ENCODE measurements at places on chromosomes 4 and X.

- DNase-seq: no peak
These were observed 393.8 kb downstream of the INPP4B start for GRCh38 chr4:142452161-142452855.

GRCh38 chr4:167883266-167883665 lies 209.1 kb upstream of the ANXA10 start:
- DNase-seq: no peak

GRCh38 chr4:143359644-143360193 lies 23.0 kb downstream of the GAB1 start:
- no peak for DNase-seq

DNA sequence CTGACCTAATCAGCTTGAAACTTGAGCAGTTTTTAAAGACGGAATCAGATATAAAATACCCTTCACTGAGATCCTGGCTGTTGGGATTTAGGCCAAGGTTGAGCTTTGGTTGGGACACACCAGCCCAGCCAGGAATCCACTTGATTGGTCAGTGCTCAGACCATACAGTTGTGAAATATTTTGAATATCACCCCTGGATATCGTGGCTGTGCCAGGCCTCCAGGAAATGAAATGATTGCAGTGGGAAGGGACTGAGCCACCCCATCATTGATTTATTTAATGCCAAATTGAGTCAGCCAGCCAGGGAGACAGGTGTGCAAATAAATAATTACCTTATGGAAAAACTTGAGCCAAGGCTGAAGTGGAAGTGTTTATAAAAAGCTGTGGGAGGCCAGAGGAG lies 128.4 kb upstream of the SCML1 start:
- no peak for DNase-seq

DNA sequence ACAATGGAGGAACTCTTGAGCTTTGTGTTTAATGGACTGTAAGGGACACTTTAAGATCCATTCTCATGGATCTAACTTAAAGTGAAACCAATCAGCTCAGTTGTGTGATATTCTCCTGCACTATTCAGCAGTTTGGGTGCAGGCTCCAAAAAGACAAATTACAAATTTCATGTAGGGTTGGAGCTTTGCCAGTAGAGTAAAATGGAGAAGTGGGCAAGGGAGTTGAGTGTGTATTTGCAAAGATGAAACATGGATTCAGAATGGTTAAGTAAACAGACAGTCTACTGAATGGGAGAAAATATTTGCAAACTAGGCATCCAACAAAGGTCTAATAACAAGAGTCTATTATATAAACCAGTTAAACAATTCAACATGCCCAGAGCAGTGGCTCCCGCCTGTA lies 21.2 kb upstream of the MID2 start:
- DNase-seq: no peak

DNA sequence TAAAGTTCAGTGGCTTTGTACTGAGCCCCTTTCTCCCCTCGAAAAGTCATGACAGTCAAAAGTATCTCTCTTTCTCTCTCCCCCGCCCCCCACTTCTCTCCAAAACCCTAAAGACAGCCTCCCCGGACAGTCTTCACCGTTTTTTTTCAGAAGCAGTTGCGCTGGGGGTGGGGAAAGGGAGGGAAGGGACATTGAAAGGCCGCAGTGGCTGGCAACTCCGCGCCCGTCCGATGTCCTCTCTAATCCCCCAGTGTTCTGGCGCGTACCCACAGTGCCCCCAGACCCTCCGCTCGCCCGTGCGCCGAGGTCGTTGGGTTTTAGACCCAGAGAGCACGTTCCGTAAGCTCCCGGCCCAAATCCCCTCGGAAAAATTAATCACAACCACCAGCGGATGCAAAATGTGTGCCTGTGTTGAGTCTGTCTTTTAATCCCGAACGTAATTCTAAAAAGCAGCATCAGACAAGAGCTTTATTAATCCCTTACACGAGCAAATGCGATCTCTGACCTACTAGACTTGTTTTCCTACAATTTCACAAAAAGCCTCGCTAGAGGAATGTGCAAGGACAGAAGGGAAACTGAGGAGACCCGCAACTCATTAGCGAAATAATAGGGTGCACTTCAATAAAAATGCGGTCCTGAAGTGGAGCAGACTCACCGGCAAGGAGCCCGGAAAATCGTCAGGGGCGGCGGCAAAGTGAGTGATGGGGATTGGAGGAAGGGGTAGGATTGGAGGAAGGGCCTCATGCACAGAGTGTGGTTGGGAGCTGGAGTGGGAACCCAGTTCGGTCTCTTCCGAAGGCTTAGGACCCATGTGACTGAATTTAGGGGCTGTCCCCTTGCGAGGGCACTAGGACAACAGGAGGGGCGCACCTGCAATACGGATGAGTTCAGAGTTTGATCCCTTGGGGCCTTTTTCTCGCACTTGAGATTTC lies 12.2 kb upstream of the PRDM8 start:
- DNase-seq: no peak

GRCh38 chr4:1053080-1053661 lies 41.7 kb downstream of the FGFRL1 start:
- no peak for DNase-seq

- no peak for DNase-seq
These were observed 175.8 kb downstream of the RASL11B start for GRCh38 chr4:53037892-53038291.

DNA sequence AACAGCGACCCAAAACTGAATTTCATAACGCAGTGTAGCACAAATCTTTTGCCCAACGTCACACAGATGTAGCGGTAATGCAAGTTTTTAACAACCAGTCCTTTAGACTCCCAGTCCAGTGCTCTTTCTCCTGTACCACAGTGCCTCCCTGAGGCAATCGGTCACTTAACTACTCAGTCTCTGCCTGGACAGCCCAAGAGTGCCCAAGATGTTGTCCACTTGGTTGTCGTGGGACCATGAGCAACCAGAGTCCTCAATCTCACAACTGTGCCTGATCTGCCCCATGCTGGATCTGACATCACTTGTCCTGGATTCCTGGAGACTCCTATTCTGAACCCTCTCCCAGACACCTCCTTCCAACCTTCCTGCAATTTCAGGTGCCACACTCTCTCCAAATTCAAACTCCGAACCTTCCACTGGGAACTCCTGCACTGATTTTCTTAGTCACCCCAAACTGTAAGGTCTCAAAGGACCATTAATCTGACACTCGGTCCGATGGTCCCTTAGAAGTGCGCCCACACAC lies 702 bp downstream of the MMGT1 start:
- no peak for DNase-seq

DNA sequence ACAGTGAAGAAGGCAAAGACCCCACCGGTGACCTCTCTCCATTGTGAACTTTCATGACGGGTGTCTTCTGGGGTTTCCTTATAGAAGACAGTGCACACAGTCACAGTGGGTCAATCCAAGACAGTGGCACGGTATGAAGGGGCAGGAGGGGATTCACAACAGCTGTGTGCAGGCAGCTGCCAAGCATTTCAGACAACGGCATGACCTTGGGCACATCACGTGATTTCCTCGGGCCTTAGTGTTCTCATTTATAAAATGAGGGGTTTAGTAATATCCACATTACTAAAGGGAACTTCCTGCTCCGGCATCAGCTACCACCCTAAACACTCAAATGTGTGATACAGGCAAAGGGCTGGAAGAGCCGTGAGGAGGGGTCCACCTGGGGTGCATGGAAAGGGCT lies 42.9 kb downstream of the RBM47 start:
- no peak for DNase-seq

GRCh38 chrX:47384502-47384901 lies 14.1 kb downstream of the ZNF157 start:
- peak; percentile 9 for DNase-seq

GRCh38 chr4:21768349-21769310 lies 179.9 kb downstream of the KCNIP4 start:
- no peak for DNase-seq

- no peak for DNase-seq
These were observed 245.4 kb downstream of the DCLK2 start for GRCh38 chr4:150323406-150324325.

DNA sequence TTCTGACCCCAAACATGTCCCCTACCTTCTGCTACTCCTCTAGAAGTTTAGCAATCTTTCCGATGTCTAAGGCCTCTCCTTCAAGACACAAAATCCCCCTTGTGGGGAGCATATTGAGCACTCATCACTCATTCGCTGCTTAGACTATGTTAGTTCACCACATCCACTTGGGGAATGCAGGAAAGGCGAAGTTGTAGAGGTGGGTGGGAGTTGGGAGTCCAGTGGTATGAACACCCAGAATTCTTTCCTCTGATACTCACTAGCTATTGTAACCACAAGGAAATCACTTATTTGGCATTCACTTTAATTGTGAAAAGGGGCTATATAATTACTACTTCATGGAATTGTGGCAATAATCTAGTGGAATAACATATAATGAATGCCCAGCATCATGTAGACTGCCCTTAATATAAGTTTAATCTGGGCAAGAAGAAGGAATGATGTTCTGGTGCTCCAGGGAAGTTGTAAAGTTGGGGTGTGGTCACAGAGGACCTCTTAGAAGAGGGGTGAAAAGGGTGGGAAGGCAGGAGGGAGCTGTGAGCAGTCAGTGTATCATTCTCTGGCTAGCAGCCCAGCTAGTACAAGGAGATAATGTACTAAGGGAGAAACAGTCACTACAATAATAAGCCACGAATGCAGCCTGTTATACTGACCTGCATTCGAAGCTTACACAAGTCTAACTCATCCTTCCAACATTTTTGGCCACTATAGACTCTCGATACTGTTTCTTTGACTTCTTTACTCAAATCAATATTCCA lies 468.2 kb upstream of the DIPK2B start:
- DNase-seq: no peak

- no peak for DNase-seq
These were observed 211.6 kb downstream of the CENPC start for GRCh38 chr4:67333664-67334063.

DNA sequence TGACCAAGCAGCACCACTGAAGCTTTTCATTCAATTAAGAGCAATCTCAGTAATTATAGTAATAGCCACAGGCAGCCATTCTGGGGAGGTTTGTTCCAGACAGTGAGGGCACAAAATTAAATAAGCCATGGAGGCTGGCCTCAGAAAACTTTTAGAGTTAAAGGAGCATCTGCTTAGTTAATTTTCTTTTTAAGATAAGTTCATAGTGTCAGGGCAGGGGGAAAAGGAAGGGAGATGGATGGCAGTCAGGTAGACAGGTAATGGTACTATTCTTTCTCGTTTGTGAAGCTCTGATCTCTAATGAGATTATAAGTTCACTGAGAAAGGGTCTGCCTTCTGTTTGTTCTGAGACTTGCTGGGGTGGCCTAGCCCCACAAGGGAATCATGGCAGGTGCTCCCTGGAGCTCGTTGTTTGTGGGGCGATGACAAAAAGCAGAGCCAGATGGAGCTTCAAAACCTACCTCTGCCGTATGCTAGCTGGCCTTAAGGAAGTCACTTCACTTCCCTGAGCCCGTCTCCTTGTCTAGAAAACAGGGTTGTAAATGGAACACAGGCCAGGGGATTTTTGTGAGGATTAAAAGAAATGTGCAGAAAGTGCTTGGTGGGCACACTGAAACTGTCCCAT lies 44.6 kb upstream of the FGFBP2 start:
- no peak for DNase-seq

DNA sequence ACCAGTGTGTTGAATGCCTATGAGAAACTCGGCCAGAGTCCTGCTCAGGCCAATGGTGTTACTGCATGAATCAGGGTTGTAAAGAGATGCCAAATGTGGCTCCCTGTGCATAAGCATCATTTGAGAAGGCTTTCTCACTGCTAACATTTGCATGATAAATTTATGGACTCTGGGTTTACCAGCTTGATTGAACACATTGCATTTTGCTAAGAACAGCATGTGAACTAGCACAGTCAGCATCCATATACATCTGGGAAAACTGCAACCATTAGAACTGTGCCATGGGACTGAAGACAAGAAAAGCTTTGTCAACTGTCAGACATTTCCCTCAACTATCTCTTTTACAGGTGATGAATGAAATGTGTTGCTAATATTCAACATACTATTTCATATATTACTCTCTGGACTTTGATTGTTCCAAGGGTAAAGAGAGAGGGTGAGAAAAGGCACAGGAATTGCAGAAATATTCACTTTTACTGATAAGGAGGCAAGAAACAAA lies 1427.4 kb upstream of the ADGRL3 start:
- no peak for DNase-seq

DNA sequence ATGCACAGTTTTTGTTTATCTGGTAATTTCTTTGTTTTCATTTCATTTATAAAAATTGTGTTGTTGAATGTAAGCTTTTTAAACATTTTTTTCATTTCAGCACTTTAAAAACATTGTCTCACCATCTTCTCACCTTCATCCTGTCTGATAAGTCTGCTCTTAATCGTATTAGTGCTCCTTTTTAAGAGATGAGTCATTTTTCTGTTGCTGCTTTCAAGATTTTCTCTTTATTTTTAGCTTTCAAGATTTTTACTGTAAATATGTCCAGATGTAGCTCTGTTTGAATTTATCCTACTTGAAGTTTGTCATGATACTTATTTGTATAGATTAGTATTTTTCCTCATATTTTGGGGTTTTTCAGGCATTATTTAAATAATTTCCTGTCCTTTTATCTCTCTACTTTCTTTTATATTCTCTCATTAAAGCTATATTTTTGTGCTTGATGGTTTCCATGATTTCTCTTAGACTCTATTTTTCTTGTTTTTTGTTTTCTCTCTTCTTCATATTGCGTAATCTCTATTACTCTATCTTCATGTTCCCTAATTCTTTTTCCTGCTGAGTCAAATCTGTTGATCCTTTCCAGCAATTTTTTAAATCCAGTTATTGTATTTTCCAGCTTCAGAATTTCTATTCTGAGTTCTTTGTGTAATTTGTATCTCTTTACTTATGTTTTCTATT lies 1400.4 kb upstream of the PCDH7 start:
- DNase-seq: no peak

GRCh38 chr4:41758884-41759283 lies 10.4 kb upstream of the PHOX2B start:
- no peak for DNase-seq

GRCh38 chrX:18348047-18348446 lies 6.4 kb downstream of the SCML2 start:
- DNase-seq: no peak

GRCh38 chr4:31272331-31273061 lies 552.3 kb downstream of the PCDH7 start:
- DNase-seq: no peak

DNA sequence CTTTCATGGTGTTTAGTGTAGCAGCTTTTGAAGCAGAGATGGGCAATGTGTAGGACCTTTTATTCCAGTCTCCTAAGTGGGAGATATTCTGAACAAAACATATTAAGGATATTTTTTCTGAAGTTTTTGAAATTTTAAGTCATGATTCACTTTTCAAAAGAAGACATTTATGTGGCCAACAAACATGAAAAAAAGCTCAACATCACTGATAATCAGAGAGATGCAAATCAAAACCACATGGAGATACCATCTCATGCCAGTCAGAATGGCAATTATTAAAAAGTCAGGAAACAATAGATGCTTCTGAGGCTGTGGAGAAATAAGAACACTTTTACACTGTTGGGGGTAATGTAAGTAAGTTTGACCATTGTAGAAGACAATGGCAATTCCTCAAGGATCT lies 76.0 kb downstream of the FAT4 start:
- DNase-seq: no peak

- DNase-seq: no peak
These were observed 24.3 kb downstream of the TRPC5 start for GRCh38 chrX:112058255-112058654.

- no peak for DNase-seq
These were observed 199.7 kb downstream of the SLC4A4 start for GRCh38 chr4:71538528-71538927.

GRCh38 chr4:7808752-7809151 lies 130.9 kb downstream of the AFAP1 start:
- DNase-seq: no peak

GRCh38 chr4:55312489-55313101 lies 33.4 kb upstream of the SRD5A3 start:
- no peak for DNase-seq

- no peak for DNase-seq
These were observed 220.8 kb downstream of the MID1IP1 start for GRCh38 chrX:39022106-39022505.

GRCh38 chr4:125355791-125356190 lies 41.0 kb downstream of the FAT4 start:
- DNase-seq: no peak

Data from NCI-H187 treated with DMSO at 0.1 percent for 48 hours (cell line).